Activated CD4-positive, alpha-beta T cell treated with anti-CD3 and anti-CD28 coated beads, Interleukin-2, amount 50 U/mL, for 48 hours (primary cell): ENCODE measurements at places on chromosomes 11 and 22.

- no peak for DNase-seq
Observed at GRCh38 chr11:93517041-93517440, 26.1 kb downstream of the SMCO4 start.

DNA sequence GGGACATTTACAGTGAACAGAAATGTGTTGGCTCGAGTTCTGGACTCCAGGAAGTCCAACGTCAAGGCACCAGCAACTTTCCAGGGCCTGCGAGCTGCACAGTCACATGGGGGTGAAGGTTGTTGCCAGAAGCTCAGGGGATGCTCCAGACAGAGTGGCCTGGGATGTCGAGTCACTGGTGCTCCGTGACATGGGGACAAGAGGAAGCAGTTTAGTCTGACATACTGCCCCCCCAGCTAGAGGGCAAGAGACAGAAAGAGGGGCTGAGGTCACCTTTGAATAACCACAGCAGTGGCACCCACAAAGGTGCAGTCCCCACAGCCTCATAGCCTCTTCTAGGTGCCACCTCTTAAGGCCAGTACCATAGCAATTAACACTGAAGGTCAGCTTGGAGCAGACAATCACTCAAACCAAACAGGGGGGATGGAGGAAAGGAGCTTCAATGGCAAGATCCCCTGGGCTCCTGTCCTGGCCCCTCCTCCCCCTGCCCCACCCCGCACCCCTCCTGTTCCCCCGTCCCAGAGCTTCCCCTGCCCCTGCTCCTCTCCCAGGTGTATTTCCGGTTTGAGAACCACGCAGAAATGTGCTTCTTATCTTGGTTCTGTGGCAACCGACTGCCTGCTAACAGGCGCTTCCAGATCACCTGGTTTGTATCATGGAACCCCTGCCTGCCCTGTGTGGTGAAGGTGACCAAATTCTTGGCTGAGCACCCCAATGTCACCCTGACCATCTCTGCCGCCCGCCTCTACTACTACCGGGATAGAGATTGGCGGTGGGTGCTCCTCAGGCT lies 3.8 kb downstream of the APOBEC3D start:
- DNase-seq: no peak

GRCh38 chr22:30276039-30276438 lies 9.4 kb upstream of the OSM start:
- DNase-seq: no peak

- DNase-seq: no peak
Observed at GRCh38 chr11:126431401-126432064, 76.0 kb downstream of the ST3GAL4 start.

DNA sequence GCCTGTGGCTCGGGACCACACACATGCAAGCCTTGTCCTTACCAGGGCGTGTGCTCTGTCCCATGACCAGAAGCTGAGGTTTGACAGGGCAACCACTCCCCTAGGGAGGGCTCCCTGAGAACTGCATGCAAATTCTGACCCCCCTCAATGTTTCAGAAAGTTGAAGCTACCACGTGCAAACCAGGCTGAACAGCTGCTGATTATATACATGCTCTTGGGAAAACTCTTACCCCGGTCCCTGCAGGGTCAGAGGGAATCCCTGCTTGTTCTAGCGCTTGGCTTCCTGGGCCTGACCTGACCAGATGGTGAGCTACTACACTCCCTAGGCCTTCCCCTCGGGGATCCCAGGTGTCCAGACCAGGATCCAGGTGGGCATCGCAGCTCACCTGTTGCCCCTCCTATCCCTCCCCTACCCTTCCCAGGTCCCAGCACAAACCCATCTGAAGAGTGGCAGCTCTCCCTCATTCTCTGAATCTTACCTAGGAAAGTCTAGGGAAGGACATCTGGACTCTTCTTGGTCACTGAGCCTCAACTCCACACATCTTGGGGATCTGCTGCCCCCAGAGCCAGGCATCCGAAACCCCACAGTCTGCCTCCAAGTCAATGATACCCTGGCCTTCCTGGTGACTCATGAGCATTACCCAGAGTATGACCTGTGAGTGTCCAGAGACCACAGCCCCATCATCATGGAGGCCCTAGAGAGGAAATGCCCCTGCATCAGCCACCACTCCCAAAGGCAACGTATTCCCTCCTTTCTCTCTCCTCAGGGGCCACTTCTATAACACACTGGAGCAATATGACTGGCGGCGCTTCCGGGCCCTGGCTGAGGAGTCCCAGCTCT lies 61.5 kb downstream of the BTG4 start:
- DNase-seq: no peak

- DNase-seq: no peak
Observed at GRCh38 chr11:272195-272930, 5.8 kb upstream of the NLRP6 start.

GRCh38 chr22:28759861-28760560 lies 12.5 kb upstream of the CCDC117 start:
- no peak for DNase-seq

GRCh38 chr11:78594814-78595213 lies 20.1 kb upstream of the NARS2 start:
- DNase-seq: no peak

DNA sequence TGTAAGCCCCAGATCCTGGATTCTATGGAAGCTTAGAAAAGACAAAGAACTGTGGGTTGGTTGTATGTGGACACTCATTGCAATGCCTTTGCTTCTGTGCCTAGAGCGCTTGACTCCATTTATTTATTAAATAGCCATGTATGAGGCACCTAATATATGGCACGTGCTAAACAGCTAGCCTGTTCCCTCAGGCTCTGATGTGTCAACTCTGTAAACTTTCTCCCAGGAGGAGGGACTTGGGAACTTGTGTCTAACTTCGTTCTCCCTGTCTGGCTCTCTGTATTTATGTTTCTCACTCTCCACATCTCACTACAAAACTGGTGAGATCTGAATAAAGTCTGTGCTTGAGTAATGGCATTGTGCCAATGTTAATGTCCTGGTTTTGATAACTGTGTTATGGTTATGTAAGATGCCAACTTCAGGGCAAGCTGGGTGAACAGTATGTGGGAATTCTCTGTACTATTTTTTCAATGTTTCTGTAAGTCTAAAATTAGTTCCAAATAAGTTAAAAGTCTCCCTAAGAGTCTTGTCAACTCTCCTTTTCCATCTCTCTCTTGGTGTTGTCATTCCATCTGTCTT lies 34.1 kb upstream of the ZBTB16 start:
- DNase-seq: no peak

- DNase-seq: no peak
Observed at GRCh38 chr11:16773981-16774935, 35.8 kb downstream of the C11orf58 start.

GRCh38 chr22:17264321-17265052 lies 45.3 kb upstream of the ADA2 start:
- no peak for DNase-seq

GRCh38 chr11:13114566-13115379 lies 105.7 kb downstream of the RASSF10 start:
- DNase-seq: no peak

DNA sequence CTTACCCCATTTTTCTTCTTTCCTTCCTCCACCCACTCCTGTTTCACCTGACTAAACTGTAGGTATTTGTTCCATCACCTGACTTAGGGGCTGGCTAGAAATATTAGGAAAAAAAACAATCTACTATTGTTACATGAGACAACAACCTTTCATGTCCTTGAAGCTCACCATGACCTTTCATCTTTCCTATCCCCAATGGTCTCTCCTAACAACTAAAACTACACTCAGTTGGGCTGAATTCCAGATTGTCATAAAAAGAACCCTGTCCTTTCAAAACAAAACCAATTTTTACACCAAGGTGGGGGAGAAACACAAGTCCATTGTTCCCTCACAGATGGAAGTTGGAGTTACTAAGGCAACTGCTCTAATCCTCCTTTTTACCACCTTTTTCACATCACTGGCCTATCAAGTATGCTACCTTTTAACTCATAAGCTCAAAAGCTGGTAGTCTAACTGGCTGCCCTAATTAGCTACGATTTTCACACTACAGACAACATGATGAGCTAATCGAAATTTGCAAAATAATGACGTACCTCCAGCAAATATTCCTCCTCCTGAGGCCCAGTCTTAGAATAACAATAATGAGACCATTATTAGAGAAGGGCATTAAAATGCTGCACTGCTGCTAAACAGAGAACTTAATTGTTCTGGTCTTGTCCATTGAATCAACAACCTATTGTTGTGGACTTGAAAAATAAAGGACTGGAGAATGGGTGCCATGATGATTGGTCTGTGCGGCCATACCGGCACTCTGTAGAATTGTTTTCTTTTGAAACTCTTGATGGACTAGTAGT lies 46.5 kb upstream of the SOX6 start:
- DNase-seq: no peak

- no peak for DNase-seq
Observed at GRCh38 chr11:96875712-96876111, 485.9 kb downstream of the JRKL start.

GRCh38 chr11:88511006-88511405 lies 173.5 kb upstream of the CTSC start:
- no peak for DNase-seq

DNA sequence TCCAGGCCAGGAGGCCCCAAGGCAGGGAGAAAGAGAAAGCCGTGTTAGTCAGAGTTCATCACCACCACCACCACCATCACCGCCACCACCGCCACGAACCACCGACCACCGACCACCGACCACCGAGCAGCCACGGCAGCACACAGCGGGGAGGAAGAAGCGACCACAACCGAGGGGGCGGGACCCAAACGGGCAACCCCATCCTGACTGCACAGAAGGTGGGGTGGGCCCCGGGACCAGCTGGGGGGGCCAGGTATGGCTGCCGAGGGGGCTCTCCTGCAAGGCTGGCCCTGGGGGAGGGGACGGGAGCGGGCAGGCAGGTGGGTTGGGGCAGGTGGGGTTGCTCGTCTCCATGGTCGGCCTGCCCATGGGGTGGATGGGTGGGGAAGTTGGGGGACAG lies 34.2 kb downstream of the SYT7 start:
- no peak for DNase-seq

DNA sequence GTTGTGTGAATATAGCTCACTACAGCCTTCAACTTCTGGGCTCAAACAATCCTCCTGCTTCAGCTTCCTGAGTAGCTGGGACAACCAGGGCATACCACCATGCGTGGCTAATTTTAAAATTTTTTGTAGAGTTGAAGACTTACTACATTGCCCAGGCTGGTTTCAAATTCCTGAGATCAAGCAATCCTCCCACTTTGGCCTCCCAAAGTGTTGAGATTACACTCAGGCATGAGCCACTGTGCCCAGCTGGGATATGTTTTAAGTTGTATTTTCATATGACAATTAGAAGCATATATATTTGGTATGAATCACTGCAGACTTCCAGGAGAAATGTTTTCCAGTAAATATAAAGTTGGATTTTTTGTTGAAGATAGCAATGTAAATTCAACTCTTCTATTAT lies 15.4 kb downstream of the DDX10 start:
- DNase-seq: no peak

DNA sequence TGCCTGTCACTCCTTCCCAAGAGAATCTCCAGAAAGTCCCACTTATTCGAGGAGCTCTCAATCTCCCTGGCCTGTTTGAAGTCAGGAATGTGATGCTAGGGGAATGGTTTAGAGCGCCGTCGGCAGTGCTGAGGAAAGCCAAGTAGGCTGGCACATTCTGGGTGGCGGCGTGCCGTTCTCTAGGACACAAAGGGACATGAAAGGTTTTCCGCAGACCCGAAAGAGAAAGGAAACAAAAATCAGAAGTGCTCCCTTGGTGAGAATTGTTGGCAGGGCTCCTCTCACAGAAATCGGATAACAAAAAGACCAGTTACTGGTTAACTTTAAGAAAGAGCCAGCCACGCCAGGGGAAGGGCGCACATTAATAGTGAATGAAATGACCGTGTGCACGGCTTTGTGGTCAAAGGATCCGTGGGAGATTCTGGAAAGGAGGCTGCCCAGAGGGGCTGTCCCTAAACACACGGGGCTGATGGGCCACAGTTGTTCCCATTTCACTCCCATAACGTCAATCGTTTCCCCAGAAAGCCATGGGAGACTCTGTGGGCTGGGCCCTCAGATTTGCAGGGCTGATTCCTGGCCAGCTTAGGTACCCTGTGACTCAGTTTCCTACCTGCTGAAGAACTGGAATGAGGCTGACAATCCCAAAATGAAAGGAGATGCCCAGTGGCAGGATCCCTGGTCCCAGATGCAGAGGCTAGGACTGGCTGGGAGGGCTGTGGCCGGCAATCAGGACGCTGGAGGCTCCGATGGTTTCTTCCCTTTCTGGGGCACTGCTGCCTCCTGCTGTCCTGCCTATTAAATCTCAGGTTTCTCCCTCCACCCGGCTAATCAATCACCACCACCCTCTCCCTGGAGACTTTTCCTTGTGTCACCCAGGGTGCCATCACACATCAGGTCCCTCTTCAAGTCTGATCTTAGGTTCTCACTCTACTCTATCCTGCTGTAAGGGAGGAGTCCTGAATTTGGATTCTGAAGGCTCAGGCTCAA lies 82.3 kb downstream of the RCN1 start:
- DNase-seq: peak; percentile 22

- no peak for DNase-seq
Observed at GRCh38 chr11:28338371-28338770, 230.2 kb downstream of the METTL15 start.

DNA sequence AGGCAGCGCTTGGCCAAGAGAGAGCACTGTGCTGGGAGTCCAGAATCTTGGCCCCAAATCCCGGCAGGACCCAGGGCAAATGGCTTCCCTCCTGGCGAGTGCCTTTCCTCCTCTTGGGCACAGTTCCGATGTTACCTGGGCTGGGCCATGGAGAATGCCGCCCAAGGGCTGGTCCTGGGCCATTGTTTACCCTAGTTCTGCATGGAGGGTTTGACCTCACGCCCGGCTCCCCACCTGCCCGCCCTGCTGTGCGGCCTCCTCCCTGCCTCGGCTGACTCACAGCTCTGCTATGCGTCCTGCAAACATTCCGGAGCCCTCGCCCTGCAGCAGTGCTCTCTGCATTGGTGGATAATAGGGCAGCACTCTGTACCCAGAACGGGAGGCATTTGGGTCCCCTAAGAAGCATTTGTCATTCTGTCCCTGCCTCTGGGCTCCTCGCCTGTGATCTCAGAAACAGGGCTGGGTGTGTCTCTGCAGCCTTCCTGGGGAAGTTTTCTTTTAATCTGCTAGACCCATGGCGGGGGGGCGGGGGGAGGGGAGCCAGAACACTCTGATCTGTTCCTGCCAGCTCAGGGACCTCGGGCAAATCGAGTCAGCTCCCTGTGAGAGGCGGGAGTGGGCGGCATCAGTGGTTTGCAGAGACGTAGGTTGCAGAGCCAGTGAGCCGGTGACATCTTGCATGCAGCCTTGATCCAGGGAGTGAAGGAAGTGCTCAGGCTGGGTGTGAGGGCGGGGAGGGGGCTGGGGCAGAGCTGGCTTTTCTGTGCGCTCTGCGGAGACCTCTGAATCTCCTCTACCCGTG lies 32.9 kb upstream of the SMIM38 start:
- DNase-seq: peak; percentile 86

- no peak for DNase-seq
Observed at GRCh38 chr22:33255791-33256190, 197.6 kb upstream of the SYN3 start.

DNA sequence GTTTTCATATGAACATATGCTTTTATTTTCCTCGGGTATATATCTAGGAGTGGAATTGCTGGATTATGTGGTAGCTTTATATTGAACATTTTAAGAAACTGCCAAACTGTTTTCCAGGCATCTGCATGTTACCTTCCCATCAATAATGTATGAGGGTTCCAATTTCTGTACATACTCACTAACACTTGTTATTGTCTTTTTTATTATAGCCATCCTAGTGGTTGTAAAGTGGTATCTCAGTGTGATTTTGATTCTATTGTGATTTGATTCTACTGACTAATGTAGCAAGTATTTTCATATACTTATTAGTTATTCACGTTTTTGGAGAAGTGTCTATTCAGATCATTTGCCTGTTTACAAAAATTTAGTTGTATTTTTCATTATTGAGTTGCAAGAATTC lies 2.0 kb downstream of the ANO5 start:
- DNase-seq: no peak
